ENCODE measurements at places on chromosomes 5 and 9. TPM values are rescaled to one million over a fixed set of nuclear protein-coding genes. Genes with fewer than 3 reads are reported as not detected.

The NRG2 gene
- total RNA-seq, result 0.56 TPM

The CARTPT gene
- not detected for total RNA-seq

The SHB gene
- total RNA-seq, result 29.9 TPM

The GCNT1 gene
- total RNA-seq, result 26.8 TPM

The PSMD5 gene
- total RNA-seq, result 21.4 TPM

The TAF11L10 gene
- not detected for total RNA-seq

The TMEM174 gene
- not detected for total RNA-seq

The TOPORS gene
- total RNA-seq, result 35.2 TPM

The AIF1L gene
- 0.58 TPM for total RNA-seq

The ACTBL2 gene
- 0.19 TPM for total RNA-seq

The EPB41L4A gene
- total RNA-seq, result 1.5 TPM

The PLCXD3 gene
- under 0.01 TPM for total RNA-seq

The PCDHA5 gene
- total RNA-seq, result under 0.01 TPM

Data from regular cardiac myocyte (primary cell).